ENCODE measurements at places on chromosomes 7 and 10.

DNA sequence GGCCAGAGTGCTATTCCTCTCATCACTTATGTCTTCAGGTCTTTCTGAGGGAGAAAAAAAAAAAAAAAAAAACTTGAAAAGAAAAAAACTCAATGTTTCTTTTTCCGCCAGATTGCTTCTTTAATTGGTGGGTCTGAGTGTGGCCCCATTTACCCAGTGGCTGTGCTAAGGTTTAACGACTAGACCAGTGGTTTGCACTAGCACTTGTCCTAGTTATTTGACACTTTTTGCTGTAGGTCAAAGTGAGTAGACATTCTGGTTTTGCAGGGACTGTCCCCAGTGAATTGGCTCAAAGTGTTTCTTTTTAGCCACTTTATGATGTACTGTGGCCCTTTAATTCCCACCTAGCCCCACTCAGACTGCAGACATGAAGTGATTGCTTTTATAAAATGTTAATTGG, 273.3 kb downstream of the PTEN start:
- DNase-seq, result no peak

DNA sequence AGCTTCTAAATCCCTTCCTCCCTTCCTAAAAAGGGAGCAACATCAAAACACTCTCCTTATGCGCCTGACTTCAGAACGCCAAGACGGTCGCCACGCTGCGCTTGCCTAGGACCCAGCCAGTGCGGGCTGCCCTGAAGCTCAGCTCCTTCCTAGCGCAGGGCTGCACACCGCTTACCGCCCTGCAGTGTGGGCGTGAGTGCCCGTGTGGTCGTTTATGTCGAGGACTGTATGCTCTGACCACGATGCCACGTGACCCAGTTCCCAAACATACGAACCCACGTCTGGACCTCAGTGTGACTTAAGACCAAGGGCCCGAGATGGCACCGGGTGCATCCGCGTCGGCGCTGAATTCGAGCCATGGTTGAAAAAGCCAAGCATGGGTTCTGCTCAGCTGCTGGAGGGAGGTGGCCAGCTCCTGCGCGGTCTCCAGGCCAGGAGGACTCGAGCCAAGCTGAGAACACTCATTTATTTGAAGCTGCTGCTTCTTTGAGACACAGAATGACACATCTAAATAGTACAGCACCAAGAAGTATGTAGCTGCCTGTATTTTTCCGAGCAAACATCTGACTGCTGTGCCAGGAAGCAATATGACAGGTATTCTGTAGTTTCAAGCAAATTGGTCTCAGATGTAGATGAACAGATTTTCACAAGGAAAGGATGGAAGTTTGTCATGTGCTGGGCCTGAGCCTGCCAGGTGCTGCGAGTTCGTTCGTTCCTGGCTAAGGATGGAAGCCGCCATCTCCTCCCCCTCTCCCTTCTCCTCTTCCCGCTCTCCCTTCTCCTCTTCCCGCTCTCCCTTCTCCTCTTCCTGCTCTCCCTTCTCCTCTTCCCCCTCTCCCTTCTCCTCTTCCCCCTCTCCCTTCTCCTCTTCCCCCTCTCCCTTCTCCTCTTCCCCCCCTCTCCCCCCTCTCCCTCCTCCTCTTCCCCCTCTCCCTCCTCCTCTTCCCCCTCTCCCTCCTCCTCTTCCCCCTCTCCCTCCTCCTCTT, 184.7 kb downstream of the EBF3 start:
- no peak for DNase-seq

- no peak for DNase-seq
Measured at GRCh38 chr10:114540236-114540635, 117.8 kb downstream of the ABLIM1 start.

- no peak for DNase-seq
Measured at GRCh38 chr10:43024524-43024923, 52.3 kb upstream of the RET start.

DNA sequence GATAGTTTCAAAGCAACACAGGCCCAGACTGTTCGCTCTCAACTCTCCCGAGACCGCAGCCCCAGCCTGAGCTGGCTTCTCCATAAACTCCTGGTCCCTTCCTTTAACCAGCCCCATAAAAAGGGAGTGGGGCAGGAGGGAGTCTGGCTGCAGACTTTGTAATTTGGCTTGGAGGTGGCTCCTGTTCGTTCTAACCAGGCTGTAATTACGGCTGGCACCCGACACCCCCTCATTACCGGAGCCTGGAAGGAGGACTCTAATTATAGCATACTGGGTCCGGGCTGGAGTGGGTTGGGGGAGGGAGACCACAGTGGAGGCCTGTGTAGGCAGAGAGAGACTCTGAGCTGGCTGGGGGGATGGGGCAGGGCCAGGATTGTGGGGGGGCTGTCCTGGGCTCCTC, 49.7 kb downstream of the UNC5B start:
- no peak for DNase-seq

GRCh38 chr10:21825345-21825744, 178.2 kb downstream of the DNAJC1 start:
- DNase-seq, result no peak

- DNase-seq, result no peak
Measured at GRCh38 chr7:32881074-32881982, 10.2 kb downstream of the KBTBD2 start.

GRCh38 chr10:71244431-71245419, 32.4 kb downstream of the UNC5B start:
- no peak for DNase-seq

- no peak for DNase-seq
Measured at GRCh38 chr7:24741679-24742505, 15.4 kb downstream of the GSDME start.

DNA sequence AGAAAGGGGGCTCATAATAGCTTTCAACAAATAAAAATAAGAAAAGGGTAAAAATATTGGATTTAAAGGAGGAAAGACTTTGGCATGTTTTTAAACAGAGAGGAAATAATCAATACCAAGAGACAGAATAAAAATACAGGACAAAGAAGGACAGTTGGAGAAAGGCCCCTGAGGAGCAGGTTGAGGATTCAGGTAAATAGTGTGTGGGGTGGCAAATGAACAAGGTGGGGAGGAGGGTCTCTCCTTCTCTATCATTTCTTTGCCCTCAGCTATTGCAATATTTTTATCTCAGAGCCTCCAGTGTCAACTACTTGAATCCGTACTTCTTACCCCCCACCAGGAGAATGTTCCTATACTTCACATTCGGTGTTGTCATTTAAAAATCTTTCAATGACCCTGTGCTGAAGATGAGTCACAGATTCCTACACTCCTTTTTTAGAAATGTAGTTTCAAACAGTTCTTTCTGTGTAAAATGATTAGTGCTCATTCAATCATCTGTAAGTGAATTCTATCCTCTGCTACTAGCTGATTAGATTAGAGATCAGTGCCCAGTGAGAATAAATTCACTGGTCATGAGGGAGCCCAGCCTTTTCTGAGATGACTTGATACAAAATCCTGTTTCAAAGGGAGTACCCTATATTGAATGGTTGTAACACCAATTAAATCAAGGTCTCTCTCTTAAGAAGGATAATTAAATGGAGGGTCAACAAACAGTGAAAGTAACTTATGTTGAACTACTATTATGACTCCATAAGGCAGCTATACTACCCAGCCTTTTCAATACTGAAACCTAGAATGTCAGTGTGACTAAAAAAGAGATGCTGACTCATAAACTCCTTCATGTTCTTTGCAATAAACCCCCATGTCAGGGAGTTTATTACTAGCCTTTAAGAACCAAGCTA, 50.4 kb upstream of the WNT16 start:
- DNase-seq, result no peak

DNA sequence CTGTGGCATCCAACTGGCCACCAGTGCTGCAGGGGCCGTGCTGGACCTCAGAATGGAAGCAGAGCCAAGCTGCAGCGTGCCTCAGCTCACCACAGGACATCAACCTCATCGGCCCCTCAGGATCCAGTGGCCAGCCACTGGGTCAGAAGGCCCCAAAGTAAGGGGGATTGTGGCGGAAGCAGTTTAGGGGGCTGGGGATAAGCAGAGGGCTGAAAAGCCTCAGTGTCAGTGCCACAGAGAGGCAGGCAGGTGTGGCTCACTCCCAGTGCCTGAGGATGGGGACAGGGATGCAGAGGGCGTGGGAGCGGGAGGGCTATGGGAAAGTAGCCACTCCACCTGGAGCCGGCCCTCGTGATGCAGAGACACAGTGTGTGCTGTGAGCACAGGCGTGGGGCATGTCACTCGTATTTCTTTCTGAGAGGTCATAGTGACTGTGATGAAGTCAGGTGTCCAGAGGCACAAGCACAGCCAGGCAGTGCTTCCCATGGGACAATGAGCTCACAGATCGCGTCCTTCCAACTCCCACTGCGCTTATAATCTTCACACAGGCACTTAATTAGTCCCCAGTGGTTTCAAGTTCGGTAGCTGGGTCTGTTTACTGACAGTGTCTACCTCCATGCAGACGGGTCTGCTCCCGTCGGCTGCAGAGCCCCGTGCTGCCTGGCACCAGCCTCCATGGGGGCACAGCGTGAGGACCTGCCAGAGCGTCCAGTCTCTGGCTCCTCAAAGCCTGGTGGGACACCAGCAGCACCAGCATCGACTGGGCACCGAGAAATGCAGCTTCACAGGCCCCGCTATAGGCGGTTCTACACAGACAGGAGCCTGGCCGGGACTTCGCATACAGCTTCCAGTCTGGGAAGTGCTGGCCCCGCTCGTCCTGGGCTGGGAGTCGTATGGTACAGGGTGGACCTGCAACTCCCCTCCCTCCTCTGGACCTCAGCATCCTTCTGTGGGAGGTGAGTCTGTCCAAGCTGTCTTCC, 42.9 kb upstream of the CNPY1 start:
- DNase-seq, result no peak

- DNase-seq, result no peak
Measured at GRCh38 chr7:45711161-45711490, 137.0 kb downstream of the ADCY1 start.

DNA sequence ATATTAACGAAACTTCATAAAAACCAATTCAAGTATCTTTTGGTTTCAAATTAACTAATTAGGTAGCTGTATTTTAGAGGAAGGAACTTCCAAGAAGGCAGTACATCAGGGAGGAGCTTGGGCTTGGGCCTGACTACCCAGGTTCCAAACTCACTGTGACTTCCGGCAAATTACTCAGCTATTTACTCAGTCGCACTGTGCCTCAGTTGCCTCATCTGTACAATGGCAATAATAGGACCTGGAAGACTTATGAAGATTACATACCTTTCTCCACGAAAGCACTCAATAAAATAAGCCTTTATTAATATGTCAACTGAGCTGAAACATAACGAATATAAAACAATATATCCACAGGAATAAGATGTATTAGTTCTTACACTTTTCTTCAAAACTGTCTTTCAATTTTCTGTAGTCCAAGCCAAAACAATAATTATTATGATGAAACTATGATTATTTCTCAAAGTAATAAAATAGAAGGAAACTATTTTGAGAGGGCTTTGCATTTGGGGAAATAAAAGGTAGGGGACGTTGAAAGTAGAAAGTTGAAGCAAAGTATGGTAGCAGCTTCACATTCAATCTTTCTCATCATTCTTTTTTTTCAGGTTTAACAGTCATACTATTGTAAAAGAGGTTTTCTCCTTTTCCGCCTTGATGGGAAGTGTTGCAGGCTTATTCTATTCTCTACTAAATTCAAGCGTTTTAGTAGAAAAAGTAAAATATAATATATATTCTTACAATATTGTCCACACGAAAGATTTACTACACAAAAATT, 10.5 kb upstream of the EBLN1 start:
- no peak for DNase-seq

DNA sequence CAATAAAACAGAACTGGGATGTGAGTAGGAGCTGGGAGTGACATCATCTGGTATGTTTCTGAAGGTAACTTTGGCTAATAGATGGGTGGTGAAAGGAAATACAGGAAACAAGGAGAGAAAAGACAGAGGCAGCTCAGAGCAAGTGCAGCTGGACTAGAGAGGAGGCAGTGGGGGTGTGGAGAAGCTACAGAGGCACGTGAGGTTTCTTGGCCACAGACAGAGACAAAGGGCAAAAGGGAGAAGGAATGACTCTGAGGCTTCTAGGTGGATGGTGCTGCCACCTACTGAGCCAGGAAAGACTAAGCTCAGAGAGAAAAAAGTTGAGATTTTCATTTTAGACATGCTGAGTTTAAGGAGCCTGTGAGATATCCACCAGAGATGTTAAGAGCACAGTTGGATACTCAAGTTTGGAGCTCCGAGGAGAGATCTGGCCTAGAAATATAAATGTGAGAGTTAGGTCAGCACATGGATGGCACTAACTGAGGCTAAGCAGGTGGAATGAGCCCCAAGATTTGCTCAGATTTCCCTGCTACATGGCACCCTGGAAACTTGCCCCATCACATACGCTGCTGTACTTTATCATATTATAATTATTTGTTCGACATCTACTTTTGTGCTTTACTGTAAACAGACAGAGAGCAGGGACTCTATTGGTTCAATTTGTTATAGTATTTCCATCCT, 293.0 kb upstream of the IMMP2L start:
- no peak for DNase-seq

DNA sequence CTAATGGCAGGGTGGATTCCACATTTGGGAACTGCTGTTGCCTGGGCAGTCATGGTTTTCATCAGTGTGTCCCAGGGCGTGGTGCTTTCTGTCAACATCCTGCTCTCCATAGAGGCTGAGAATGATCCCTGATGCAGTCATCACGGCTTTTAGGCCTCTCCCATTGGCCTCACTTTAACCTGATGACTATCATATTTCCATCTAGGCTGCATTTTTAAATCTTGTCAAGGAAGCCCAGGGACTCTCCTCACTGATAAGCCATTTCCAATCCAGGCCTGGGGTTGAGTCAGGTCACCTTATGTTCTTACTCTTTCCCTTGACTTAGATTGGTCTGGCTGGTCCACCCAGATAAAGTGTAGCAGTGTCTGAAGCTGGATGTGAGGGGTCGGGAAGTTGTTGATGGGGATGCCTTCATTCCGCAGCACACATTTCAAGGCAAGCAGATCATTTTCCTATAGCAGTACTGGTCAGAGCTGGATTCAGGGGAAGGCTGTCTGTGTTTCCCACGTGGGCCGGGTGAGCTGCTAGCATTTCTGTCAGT, 177.0 kb downstream of the AUTS2 start:
- DNase-seq, result no peak

DNA sequence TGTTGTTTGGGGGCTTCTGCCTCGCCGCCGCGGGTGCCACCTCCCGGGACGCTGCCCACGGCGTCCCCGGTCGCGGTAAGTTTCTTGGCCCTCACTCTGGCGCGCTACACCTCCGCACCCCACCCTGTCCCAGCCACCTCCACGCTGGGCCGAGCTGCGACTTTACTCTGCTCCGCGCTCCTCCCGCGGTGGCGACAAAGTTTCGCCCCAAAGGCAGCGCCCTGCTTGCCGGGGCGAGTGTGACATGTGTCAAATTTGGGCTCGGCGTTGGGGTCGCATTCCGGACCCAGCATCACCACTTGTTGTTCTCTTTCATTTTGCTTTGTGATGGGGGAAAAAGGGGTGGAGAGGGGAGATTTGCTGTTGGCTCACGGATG, 167.7 kb upstream of the PPP1R3A start:
- DNase-seq, result no peak

GRCh38 chr7:158646766-158647474, 57.7 kb downstream of the NCAPG2 start:
- no peak for DNase-seq

DNA sequence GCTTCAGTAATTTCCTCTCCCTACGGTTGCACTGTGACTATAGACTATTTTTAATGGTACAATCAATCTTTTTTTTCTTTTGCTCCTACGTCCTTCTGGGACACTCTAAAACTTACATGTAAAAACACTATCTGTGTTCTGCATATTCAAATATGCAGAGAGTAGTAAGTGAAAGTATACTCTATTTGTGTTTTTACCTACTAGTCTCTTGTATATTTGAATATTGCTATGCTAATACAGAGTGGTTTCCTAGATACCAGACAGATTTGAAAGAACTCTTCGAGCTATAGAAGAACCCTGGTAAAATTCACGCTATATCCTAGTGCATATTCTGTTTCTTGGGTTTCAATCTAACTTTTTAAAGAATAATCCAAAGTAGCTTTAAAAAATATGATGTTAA, 200.8 kb upstream of the LRRN3 start:
- DNase-seq, result no peak

Measured in T-cell (primary cell).